ENCODE measurements at places on chromosomes 1 and 21. TPM values are rescaled to one million over a fixed set of nuclear protein-coding genes. Genes with fewer than 3 reads are reported as not detected.

CFHR4 gene
- not detected for total RNA-seq

NR0B2 gene
- not detected for total RNA-seq

VANGL1 gene
- 22.8 TPM for total RNA-seq

OR2T5 gene
- not detected for total RNA-seq

SMIM1 gene
- total RNA-seq = 2.1 TPM

RAP1A gene
- total RNA-seq = 26.3 TPM

PDPN gene
- not detected for total RNA-seq

TSPEAR gene
- not detected for total RNA-seq

PPP1R8 gene
- 36.5 TPM for total RNA-seq

MXRA8 gene
- 0.15 TPM for total RNA-seq

TMEM81 gene
- 2.9 TPM for total RNA-seq

CCDC17 gene
- 0.19 TPM for total RNA-seq

C1orf115 gene
- total RNA-seq = 4.9 TPM

FCER1A gene
- not detected for total RNA-seq

KCNJ10 gene
- total RNA-seq = not detected

MAEL gene
- not detected for total RNA-seq

SH2D5 gene
- 17.6 TPM for total RNA-seq

LAD1 gene
- 1.1 TPM for total RNA-seq

PYHIN1 gene
- total RNA-seq = not detected

ELF3 gene
- total RNA-seq = 206 TPM

ACTN2 gene
- not detected for total RNA-seq

SEMA4A gene
- total RNA-seq = 0.42 TPM

IL24 gene
- 0.42 TPM for total RNA-seq

IFFO2 gene
- total RNA-seq = 13.5 TPM

RSPH1 gene
- total RNA-seq = 1.1 TPM

OR10J1 gene
- not detected for total RNA-seq

TMEM82 gene
- not detected for total RNA-seq

LPAR3 gene
- 0.23 TPM for total RNA-seq

TSTD1 gene
- not detected for total RNA-seq

PEF1 gene
- total RNA-seq = 44.4 TPM

SLC6A17 gene
- total RNA-seq = 4.1 TPM

MRPS15 gene
- 80.9 TPM for total RNA-seq

ALG14 gene
- 5.6 TPM for total RNA-seq

PODN gene
- not detected for total RNA-seq

TMCO4 gene
- total RNA-seq = 6.6 TPM

LEMD1 gene
- total RNA-seq = not detected

LCE3E gene
- not detected for total RNA-seq

FCGR3B gene
- not detected for total RNA-seq

LCE2A gene
- total RNA-seq = not detected
